Stimulated activated CD4-positive, alpha-beta T cell treated with anti-CD3 and anti-CD28 coated beads, Interleukin-4, amount 100 ng/mL, for 1 hour (primary cell): ENCODE measurements at places on chromosomes 1 and 21.

DNA sequence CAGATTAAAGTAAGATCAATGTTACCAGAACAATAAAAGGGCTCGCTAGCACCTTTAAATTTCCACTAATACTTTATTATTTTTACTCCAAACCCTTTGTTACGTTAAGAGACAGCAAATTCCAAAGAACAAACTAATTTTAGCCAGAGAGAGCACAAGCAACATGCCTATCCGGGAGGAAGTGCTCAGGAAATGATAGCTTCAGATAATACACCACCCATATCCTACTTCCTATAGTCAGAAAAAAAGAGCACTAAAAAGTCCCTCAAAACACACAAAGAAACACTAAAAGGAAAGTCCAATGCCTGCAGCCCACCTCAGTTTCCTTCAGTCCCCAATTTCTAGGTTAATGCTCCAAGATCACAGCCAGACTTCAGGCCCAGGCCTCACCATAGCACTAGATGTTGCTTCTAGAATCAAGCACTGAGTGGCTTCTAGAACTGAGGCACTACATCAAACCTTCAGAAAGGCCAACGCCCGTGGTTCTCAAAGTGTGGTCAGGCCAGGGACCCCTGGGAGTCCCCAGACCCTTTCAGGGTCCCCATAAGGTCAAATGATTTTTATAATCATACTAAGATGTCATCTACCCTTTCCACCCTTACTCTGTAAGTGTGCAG lies 142.6 kb downstream of the PSMG1 start:
- DNase-seq = no peak

DNA sequence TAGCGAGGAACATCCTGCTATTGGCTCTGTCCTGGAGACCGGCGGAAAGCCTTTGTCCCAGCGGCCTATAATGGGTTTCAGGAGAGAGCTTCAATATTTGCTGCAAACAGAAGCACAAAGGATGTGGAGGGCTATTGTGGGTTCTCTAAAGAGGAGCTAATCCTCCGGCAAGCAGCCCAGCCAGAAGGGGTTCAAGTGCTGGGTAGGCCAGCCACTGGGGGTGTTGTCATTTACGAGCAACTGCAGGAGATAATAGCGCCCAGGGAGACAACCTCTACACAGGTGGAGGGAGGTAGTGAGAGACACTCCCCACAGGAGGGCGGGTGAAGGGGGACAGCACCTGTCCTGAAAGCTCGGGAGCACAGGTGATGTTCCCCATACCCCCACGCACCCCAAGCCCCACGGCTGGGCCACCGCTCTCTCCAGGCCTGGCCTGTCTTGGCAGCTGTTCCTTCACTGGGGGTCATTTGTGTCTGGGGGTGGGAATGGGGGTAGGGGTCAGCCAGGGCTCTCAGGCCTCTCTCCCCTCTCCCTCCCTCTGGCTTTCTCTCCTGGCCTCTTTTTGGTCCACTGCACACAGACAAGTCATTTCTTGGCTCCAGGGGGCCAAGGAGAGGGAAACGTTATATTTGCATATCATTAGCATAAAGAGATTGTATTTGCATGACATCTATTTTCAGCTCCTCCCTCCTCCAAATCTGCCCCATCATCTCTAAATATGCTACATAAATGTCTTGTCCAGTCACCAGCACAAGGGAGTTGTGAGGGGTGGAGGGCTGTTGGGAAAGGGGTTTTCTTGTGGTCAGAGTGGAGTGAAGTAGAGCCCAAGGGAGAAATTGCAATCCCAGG lies 22.0 kb upstream of the SLC26A9 start:
- DNase-seq = no peak

DNA sequence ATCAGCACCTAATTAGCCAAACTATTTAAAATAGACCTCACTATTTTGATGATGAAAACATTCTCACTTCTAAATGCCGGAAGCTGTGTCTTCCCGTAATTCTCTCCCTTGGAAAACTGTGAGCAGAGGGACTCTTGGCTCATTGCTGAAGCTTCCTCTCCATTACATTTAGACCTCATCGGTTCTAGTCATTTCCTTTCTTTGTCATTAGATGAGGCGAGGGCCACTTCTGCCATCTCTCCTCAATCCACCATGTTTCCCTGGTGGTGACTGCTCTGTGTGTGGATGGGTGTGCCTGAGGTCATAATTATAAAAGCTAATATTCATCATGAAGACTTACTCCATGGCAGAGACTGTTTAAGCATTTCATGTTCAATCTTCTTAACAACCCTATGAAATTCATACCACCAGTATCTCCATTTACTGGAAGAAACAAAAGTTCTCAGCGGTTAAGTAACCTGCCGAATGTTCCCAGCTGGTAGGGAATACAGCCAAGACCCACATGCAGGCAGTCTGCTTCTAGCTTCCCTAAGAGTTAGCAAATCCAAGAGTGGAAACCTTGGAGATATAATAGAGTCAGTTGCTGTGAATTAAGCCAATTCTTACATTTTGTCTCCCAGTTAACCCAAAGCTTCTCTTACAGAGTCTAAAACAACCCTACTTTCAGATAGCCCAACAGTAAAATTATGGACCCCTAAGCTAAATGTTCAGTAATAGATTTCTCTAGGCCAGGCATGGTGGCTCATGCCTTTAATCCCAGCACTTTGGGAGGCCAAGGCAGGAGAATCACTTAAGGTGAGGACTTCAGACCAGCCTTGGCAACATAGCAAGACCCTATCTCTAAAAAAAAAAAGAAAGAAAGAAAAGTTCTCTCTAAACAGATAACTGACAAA lies 156.2 kb downstream of the ZBTB18 start:
- DNase-seq = no peak

- DNase-seq = no peak
Measured at GRCh38 chr1:28855046-28855445, 43.1 kb downstream of the OPRD1 start.

DNA sequence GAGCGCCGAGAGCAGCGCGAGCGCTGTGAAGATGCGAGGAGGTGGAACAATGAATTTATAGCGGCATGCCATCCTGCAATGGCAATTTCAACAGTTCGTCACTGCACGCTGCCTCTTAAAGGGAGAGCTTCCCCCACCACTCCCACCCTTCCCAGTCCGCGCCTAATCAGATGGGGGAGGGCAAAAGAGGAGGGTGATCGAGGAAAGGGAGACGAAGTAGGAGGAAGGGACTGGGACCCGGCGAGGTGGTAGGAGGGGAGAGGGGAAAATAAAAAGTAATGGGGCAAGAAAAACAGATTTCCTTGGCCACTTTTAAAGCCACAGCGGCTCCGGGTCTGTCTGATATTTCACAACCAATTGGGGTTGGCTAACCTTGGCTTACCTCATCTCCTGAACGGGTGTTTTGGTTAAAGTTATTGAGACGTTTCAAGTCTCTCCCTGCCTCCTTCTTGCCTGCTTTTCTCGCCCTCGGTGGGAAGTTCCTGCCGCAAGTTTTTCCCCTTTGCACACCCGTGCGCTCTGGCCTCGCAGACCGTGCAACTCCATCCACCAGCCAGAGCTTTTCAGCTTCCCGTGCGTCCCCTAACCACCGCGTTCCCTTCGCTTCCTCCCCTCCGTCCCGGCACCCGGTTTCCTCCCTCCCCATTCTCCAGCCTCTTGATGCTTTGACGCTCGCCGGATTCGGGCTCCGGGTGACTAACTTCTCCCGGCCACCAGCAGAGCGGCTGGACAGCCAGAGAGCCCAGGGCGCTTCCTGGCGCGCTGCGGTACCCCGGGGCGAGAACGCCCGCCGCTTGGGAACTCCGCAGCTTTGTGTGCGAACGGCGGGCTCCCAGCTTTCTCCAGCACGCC lies at the start of gene ADAMTS5:
TSS of gene ADAMTS5 (minus strand) at position 27 of the 852 bp plus-strand sequence. CDS start 697 bp downstream, outside the sequence.
- DNase-seq = no peak

GRCh38 chr1:11134898-11135266 lies 35.2 kb upstream of the EXOSC10 start:
- no peak for DNase-seq

- no peak for DNase-seq
Measured at GRCh38 chr21:33892853-33893252, 22.8 kb downstream of the ATP5PO start.

- DNase-seq = no peak
Measured at GRCh38 chr1:62271134-62271533, 48.1 kb downstream of the KANK4 start.

- DNase-seq = no peak
Measured at GRCh38 chr1:180948641-180949615, 36.2 kb downstream of the KIAA1614 start.

DNA sequence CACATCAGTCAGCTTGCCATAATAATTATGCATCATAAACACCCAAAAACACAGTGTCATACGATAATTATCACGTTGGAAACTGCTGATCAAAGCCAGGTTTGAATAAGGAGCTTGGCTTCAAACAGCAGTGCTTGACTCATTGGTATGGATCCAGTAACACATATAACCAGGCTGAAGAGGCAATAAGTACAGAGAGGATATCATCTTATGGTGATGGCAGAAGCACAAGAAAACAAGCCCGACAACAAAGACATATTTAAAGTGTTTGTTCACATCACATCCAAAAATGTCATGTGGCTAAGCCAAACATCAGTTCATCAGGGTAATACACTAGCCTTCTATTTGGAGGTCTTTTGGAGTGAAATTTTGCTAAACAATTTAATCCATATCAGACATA lies 389.7 kb downstream of the NCAM2 start:
- DNase-seq = no peak

GRCh38 chr1:154325583-154326545 lies 539 bp downstream of the ATP8B2 start:
- DNase-seq = peak; percentile 39

GRCh38 chr1:64304823-64305222 lies 101.4 kb downstream of the UBE2U start:
- no peak for DNase-seq

GRCh38 chr21:40833184-40833583 lies 13.8 kb downstream of the DSCAM start:
- no peak for DNase-seq

- no peak for DNase-seq
Measured at GRCh38 chr1:180615493-180616290, 16.1 kb upstream of the XPR1 start.

DNA sequence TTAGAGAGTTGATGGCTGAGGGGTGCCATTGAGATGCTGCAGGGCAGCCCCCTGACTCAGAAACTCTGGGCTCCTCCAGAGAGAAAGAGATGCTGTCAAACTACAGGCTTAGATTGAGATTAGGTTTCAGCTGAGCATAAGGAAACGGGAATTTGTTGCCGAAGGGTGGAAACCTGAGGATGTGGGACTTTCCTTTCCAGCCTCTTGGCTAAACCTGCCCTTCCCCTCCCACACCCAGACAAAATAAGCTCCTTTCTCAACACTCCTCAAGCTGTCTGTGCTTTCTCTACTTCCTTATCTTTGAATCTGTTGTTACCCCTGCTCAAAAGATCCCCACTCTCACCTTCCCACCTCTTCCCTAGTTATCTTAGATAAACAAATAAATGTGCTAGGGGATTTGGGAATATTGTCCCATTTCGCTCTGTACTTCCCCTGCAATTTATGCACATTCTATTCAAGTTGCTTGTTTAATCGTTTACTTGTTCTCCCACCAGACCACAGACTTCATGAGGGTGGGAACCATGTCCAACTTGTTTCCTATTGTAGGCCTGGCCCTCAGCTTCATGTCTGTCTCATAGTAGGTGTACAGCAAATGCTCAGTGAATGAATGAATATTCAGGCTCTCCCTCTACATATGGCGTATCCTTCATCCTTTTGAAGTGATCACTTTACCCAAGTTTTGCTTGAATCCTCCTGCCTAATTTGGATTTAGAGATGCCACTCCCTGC lies 30.6 kb upstream of the MARK1 start:
- no peak for DNase-seq

DNA sequence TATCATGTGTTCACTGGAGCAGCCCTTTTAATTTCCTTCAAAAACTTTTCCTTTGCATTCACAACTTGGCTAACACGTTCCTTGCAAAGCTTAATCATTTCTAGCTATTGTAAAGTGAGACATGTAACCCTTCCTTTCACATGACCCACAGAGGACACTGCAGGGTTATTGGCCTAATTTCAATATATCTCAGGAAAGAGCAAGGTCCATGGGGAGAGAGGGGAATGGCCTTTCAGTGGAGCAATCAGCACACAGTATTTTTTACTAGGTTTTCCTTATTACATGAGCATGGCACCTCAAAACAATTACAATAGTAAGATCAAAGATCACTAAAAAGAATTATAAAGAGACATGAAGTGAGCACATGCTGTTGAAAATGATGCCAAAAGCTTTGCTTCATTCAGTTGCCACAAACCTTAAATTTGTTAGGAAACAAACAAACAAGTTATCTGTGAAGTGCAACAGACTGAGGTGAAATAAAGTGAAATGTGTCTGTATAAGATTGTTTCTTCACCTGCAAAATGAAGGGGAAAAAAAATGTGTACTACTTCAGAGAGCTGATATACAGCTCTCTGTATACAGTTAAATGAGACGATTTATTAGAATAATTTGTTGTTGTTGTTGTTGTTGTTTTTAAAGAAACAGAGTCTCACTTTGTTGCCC lies 61.5 kb downstream of the EIF4G3 start:
- DNase-seq = no peak

DNA sequence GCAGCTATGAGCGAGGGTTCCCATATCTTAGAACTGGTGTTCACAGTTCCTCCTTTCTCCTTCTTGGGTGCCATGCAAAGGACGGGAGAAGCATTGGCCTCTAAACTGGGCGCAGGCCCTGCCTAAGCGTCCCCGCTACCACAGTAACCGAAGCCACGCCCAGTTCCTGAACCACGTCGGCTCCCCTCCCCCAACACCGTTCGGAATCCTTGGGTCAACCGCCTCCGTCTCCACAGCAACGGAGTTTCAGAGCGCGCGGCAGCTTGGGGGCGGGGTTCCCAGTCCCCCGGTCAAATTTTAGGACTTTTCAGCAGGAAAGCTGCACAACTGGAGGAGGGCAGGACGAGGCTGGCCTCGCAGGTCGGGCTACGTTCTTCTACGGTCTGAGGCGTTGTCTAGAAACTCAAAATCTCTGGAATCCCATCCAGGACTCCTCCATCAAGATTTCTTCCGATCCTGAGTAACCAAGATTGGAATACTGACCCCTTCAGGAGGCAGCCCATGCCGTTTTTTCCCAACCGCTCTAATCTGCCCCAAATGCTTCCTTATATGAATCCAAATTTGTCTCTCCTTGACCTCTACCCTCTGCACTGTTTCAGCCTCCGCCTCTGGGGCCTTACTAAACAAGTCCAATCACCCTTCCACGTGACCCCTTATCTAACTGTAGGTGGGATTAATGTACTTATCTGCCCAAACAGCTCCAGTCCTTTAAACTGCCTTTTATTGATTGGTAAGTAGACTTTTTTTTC lies at the start of gene SPAG17:
TSS of gene SPAG17 (minus strand) at position 145 of the 749 bp plus-strand sequence. CDS start at position 74, 71 bp downstream.
- DNase-seq = no peak

- no peak for DNase-seq
Measured at GRCh38 chr1:77538956-77539518, 143.4 kb downstream of the ZZZ3 start.

DNA sequence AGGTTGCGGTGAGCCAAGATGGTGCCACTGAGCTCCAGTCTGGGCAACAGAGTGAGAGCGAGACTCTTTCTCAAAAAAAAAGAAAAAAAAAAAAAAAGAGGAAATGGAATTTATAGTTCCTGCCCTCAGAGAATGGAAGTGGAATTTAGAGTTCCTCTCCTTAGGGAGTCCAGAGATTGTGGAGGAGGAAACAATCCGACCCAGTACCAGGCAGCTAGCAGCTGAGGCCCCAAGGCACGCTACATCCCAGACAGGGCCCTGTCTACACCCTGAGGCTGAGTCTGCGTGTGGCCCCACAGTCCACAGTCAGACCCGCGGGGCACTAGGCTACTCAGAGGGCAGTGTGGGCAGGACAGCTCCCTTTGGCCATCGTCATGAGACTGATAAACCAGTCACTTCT lies 1.9 kb upstream of the MFN2 start:
- no peak for DNase-seq
